Suprapubic skin (tissue), 4 donors: ENCODE measurements at places on chromosomes 5 and 9. TPM values are rescaled to one million over a fixed set of nuclear protein-coding genes. Genes with fewer than 3 reads are reported as not detected.

FAM193B gene
- total RNA-seq, result 61.3 TPM

GRCh38 chr5:108266242-108266641, 115.7 kb downstream of the FBXL17 start:
- no peak for DNase-seq

DNA sequence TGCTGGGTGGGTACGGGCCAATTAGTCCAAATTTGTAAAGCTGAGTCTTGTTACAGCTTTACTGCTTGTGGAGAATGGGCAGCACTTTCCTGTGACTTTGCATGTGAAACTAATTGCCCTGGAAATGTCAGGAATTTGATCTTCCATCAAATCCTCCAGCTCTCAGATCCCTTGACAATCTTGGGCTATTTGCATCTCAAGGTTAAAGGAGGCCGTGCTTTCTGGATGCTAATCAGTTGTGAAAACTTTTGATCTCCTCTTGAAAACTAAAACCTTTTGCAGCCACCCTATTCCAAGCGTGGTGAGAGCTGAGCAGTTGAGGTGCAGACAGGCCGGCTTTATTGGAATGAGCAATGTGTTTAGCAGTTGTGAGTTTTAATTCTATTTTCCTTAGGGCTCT, 68.0 kb upstream of the CLINT1 start:
- no peak for DNase-seq

GRCh38 chr5:149345892-149346222, 558 bp downstream of the GRPEL2 start:
- DNase-seq, result no peak

SNCAIP gene
- 4.9 TPM for total RNA-seq

GRCh38 chr9:114500697-114501292, 4.5 kb downstream of the WHRN start:
- DNase-seq, result no peak

MYOZ3 gene
- not detected for total RNA-seq

GRCh38 chr5:98503616-98504015, 269.8 kb upstream of the RGMB start:
- no peak for DNase-seq

DNA sequence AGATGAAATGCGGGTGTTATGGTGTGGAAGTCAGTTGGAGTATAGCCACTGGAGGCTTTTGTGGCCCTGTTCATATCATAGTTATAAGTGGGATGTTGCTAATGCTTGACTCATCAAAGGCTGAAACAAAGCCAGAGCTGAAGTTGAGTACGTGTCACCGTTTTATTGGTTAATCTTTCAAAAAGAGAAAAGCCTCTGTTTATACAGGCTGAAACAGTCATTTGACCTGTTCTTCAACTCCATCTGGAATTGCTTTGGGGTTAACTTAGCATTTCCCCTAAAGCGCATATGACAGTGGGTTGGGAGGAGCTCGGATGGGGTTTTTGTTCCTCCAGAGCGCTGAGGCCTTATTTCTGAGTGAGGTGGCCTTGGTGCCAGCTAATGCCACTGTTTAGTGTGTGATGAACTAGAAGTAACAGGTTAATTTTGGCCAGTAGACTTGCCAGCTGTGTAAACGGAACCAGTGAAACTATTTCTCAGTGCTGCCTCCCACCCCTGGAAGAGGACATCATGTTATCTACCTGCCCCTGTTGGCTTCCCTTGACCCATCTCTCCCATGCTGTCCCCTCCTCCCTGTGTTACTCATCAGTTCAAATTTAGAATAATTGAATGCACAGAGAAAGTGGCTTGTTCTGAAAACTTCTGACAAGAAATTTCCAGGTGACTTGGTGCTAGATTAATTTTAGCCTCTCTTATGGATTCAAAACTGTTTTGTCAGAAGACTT, 34.2 kb downstream of the MTAP start:
- DNase-seq, result no peak

DNA sequence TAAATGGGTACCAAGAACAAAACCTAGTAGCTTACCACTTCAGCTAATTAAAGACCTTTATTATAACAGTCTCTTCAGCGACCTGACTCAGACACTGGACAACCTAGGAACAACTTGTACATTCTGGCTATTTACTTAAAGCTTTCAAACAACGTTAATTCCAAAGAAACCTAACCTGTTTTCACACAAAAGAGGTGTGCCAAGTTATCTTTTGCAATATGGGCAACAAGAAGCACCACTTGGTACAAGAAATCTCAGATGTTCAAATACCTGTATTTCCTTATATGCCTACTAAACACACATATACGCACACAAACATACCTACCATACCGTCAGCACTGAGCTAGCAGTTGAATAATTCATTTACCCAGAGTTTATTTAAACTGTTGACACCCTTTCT, 23.0 kb downstream of the RNF145 start:
- no peak for DNase-seq

- DNase-seq, result no peak
These were observed 17.6 kb downstream of the NDUFS6 start for GRCh38 chr5:1818784-1819183.

DNA sequence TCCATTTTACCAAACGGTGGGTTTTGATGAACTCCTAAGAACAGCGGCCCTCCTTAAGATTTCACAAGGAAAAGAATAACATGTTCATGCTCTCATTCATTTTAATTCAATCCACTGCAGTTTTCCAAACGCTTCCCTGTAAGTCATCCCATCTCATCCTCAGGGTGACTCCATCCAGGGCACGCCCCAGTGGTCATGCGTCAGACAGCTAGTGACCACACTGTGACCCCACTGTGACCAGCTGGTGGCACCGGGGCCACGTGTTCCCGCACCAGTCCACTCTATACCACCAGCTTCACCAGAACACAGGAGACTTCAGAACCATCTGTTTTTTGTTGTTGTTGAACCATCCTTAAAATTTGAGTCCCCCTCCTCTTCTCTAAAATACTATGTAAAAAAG, 14.3 kb downstream of the ATPSCKMT start:
- no peak for DNase-seq

DNA sequence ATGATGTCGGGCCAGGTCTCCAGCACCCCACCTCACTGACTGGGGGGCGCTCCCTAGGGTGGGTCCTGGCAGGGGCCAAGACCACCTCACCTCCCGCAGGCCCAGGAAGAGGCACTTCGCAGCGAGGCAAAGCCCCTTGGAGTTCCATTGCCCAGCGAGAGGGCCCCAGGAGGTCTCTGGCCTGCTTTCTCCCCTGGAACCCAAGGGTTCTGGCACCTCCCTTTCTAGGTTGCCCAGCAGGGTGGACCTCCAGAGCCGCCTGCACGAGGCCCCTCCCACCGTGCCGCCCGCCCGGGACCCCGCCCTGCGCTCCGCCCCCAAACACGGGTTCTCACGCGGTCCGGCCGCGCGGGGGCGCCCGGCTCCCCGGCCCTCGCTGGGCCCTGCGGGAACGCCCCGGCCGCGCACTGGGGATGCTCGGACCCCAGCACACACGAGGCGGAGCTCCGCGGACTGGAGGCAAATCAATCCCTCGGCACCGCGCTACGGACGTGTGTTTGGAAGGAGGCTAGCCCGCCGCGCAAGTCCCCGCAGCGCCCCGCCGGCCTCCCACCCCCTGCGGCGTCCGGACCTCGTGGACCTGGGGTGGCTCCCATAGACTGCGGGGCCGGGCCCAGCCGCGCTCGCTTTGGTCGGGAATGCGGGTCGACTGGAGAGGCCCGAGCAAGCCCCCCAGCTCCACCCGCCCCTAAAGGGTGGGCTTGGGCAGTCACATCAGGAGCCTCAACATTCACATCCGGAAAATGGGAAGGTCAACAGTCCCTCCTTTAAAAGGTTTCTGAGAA, 99.5 kb upstream of the LMX1B start:
- peak; percentile 75 for DNase-seq

GABRA1 gene
- total RNA-seq, result not detected

DNA sequence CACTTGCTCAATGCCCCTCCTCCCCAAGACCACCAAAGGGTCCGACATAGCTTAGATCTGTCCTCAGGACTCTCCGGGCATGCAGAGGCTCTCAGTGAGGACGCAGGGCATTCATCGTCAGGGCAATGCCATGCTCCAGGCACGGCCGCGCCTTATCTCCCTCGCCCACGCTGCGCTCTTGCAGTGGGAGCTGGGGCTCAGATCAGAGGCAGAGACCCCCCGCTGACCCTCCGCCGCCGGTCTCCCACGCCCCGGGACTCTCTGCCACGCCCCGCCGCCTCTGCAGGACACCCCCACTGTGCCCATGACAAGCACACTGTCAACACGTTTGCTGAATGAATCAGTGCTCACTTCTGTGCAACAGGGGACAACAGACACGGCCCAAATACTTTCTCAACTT, 140.7 kb downstream of the ADAMTS2 start:
- no peak for DNase-seq

DNA sequence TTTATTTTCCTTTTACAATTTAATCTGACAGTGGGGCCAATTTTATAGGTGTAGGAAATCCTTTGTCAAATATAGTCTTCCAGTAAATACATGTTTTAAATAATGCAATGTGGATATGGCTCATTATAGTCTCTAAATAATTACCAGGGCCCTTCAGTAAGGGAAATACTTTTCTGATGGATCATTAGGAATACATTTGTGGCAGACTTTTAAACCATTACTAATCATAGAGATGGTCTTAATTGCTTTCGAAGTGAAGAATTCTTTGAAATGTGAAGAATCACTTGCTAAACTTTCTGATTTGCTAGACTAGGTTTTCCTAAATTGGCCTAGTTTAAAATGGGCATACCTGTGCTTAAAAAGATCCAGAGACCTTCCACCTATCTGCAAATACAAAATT, 105.6 kb upstream of the ELL2 start:
- no peak for DNase-seq

WNT8A gene
- total RNA-seq, result not detected

- no peak for DNase-seq
These were observed 6.4 kb downstream of the PRKAA1 start for GRCh38 chr5:40791715-40792139.

DNA sequence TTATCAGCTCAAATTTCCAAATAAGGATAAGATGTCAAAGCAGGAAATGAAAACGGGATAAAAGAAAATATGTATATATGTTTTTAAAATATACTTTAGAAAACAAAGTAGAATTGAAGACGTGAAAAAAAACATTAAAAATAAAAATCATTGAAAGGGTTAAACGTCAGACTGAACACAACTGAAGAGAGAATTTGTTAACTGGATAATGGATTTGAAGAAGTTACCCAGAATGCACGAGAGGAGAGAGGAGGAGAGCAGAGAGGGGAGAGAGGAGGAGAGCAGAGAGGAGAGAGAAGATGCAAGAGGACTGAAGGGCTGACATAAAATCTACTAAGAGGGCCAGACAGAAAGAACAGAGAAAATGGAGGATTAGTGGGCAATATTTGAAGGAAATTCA, 88.0 kb downstream of the CDKN2A start:
- DNase-seq, result no peak

GRCh38 chr5:175824676-175825075, 46.7 kb upstream of the CPLX2 start:
- DNase-seq, result no peak

GRCh38 chr5:1331861-1332405, 13.0 kb downstream of the CLPTM1L start:
- peak; percentile 55 for DNase-seq

PHF24 gene
- total RNA-seq, result 4.2 TPM

DNA sequence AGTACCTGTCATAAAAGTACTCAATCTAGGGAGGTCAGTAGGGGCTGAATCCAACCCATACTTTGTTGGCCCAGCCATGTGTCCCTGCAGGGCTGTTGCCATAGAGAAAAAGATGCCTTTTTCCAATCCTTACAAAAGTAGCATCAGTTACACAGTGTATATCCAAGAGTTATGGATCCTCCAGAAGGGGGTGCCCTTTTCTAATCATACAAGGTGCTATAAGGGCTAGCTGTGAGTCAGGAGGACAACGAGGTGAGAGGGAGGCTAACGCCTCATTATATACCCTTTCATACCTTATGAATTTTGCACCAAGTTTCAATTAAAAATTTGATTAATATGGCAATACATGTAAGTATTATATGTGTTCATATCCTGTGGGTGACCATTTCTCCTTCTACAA, 4.8 kb downstream of the KIAA0825 start:
- no peak for DNase-seq

GRCh38 chr9:116233160-116233530, 79.6 kb downstream of the PAPPA start:
- DNase-seq, result no peak

TLX3 gene
- total RNA-seq, result not detected

FAM151B gene
- total RNA-seq, result 2.4 TPM

CNTNAP3 gene
- 21.0 TPM for total RNA-seq

DNA sequence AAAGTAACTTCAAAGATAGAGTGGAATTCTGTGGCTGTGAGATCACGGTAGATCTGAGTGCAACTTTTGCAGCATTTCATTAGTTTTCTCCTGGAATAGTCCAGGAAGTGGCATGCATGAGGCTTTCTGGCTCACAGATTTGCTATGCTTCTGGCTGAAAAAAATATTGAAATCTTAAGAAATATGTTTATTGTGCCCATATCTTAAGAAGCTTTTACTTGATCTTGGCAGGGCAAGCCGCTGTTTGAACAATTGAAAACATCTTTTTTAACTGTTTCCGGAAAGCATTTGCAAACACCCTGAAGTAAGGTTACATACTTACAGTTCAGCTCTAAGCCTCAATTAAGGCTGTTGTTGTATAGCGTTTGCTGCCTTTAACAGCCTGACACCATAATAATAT, 135.7 kb upstream of the GDNF start:
- no peak for DNase-seq

MTMR12 gene
- 40.0 TPM for total RNA-seq

UTP15 gene
- total RNA-seq, result 31.4 TPM

DNA sequence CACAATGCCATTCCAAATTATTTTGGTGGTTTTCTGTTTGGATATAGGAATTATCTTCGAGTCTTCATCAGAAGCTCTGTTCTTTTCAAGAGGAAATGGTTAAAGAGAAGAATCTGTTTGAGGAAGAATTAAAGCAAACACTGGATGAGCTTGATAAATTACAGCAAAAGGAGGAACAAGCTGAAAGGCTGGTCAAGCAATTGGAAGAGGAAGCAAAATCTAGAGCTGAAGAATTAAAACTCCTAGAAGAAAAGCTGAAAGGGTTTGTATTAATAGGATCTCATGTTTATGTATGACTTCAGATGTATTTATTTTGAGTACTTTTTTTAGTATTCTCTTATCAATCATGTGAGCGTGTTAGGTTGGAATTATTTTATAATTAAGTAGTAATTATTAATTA, 15.0 kb downstream of the HMMR start:
- no peak for DNase-seq

DNA sequence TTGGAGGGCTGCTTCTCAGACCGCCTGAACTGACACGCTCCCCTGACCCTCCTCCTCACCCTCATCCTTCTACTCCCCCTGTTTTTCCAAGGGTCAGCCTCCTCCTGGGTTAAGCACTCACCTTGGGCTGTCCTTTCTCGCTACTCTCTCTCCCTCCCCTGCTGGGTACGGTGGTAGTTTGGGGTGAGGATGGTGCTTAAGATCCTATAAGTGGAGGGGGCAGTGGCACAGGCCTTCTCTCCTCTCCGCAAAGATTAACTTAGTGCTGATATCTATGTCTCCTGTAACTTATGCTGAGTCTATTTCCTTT, 159.7 kb downstream of the SNCAIP start:
- DNase-seq, result no peak

- DNase-seq, result no peak
These were observed 11.7 kb downstream of the CDC14B start for GRCh38 chr9:96607971-96608370.
